T-helper 2 cell (primary cell): ENCODE measurements at places on chromosomes 1 and 21.

DNA sequence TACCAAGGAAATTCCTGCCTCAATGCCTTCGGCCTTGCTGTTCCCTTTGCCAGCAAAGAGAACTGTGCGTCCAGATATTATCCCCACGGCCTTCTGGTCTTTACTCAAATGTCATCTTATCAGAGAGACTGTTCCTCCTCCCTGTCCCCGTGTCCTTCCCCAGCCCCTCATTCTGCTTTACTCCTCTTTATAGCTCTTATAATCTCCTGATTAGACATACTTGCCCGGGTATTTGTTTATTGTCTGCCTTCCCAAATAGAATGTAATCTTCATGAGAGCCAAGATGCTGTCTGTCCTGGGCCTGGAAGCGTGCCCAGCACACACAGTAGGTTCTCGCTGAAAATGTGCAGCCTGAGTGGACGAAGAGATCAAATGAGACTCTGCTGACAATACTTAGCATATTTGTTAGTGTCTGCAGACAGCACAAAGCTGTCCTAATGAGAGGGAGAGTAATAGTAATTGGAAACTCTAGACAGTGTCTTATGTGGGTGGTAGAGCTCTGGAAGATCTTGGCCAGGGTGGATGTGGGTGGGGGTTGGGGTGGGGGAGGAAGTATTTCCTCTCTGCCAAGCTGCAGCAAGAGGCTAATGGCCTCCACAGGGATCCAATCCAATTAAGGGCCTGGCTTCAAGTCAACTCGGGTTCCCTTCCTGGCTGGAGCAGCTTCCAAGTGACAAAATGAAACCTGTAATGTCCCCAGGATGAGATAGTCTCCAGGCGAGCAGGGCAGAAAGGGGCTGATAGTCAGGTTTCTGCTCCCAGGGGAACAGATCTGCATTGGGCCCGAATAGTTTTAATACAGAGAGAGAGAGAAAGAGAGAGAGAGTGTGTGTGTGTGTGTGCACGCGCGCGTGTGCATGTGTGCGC, 9.5 kb upstream of the CLIC4 start:
- DNase-seq = no peak

GRCh38 chr1:109255097-109255651, 5.8 kb downstream of the CELSR2 start:
- no peak for DNase-seq

DNA sequence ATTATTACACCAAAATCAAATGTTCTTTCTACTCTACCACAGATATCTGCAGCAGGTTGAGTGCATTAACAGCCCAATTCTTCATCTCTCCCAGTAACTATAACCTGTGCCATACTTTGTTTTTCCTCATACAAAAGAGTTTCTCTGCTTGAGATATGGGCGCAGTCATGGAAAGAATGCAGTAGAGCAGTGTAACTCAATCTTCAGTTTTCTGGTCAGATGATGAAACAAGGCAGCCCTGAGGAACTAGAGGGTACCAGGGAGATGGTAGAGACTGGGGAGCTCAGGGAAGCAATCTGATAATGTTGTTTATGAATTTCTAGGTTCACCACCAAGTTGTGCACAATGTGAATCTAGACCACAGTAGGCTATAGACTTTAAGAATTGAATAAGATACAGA, 39.6 kb downstream of the ASPM start:
- DNase-seq = no peak

DNA sequence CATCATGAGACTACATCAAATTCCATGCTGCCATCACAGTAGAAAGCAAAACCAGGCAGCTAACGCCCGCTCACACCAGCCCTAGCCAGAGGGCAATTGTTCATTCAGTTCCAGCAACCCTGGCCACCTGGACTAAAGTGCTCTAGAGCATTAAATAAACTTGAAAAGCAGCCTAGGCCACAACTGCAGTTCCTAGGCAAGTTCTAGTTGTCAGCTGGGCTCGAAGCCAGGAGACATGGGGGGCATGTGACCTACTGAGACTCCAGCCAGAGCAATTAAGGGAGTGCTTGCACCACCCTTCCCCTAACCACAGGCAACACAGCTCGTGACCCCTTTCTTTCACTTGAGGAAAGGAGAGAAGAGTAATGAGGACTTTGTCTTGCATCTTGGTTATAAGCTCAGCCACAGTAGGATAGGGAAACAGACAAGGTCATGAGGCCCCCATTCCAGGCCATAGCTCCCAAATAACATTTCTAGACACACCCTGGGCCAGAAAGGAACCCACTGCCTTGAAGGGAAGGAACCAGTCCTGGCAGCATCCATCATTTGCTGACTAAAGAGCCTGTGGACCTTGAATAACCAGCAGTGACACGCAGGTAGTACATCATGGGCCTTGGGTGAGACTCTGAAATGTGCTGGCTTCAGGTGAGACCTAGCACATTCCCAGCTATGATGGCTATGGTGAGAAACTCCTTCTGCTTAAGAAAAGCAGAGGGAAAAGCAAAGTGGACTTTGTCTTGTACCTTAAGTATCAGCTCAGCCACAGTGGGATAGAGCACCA, 77.0 kb downstream of the ZZZ3 start:
- no peak for DNase-seq

DNA sequence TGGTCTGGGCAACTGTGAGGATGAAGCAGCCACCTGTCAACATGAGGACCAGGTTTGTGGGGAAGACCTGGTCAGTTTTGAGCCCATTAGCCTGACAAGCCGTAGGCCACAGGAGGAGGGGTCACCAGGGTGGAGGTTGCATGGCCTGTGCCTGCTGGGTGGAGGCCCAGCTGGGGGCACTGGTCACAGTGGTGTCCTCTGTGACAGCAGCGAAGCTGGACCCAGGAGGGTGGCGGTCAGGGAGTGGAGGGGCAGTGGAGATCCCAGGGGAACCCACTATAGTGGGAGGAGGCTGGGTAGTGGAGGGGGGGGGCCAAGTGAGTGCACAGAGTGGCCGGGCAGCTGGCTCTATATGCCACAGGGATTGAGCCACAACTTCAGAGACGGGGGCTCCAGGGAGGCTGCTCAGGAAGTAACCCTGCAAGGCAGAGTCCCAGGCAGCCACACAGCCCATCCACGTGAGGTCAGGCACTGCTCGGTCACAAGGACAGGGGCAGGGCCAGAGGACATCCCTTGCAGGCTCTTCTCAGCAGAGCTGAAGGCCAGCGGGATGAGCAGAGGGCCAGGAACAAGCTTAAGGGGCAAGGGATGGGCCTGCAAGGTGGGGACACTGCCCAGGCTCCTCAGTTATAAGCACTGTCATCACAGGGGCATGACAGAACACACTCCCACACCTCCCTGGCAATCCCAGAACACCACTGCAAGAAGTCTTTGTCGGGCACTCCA, 2.3 kb upstream of the C1orf35 start:
- no peak for DNase-seq

DNA sequence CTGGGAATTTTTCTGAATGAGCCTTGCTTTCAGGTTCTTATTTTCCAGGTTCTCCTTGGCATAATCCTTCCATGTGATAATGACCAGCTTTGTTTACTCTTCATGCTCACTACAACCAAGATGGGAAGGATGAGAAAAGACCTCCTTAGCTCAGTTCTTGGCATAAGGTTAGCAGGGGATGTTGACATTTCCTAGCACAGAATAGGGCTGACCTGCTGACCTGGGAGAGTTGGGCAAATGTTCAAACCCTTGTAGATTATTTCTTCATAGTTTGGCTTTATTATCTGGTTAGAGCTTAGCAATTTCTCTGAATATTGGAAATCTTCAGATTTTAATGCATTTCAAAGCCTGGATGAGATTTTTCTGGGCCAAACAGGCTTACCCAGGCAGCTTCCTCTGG, 23.6 kb upstream of the SYT6 start:
- DNase-seq = no peak

DNA sequence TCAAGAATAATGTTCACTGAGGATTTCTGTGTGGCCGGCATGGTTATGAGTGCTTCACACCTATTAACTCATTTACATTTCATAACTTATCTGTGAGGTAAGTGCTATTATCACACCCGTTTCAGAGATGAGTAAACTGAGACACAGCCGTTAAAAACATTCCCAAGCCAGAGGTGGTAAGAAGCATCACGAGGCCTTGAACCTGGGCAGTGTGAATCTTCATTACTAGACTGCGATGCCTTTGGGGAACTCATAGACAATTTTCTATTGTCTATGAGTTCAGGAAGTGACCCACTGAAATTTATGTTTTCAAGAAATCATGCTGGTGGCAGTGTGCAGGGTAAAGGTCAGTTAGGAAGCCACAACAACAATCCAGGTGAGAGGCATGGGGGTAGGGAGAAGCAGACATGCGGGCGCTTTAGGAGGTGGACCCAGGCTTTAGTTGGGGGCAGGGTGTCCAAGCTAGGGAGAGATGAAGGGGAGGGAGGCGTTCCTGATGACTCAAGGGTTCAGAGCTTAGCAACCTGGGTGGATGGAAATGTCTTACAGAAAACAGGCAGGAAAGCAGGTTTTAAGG, 14.5 kb downstream of the GNG12 start:
- no peak for DNase-seq

GRCh38 chr21:44846485-44847260, 26.8 kb downstream of the PTTG1IP start:
- peak; percentile 40 for DNase-seq

DNA sequence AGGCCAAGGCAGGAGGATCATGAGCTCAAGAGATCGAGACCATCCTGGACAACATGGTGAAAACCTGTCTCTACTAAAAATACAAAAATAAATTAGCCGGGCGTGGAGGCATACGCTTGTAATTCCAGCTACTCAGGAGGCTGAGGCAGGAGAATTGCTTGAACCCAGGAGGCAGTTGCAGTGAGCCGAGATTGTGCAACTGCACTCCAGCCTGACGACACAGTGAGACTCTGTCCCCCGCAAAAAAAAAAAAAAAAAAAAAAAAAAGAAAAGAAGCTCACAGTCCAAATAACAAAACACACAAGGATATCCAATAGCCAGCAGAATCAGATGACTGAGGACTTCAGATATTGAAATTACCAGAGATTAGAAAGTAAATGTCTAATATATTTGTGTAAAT, 11.8 kb downstream of the AHCTF1 start:
- DNase-seq = no peak

GRCh38 chr1:168455764-168456163, 88.0 kb downstream of the XCL2 start:
- DNase-seq = no peak

- DNase-seq = no peak
Measured at GRCh38 chr1:64595871-64596515, 126.1 kb downstream of the CACHD1 start.

DNA sequence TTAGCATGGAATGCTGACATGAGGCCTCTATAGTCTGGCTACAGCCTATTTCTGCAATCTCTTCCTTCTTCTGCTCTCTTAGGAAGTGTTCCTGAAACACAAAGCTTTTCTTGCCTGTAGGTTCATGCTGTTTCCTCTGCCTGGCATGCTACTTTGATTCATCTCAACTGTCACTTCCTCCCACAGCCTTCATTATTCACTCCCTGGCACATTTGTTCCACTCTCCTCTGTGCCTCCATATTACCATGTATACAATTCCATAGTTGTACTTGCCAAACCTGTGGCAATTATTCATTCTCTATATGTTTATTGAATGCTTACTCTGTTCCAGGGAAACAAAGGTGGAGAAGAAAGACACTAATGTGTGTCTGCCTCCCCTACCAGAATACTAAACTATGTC, 210.2 kb downstream of the LRRC7 start:
- DNase-seq = no peak

- DNase-seq = peak; percentile 26
Measured at GRCh38 chr1:55211863-55212262, 3.3 kb downstream of the USP24 start.

GRCh38 chr1:108865316-108865910, 8.5 kb upstream of the AKNAD1 start:
- DNase-seq = no peak

GRCh38 chr1:111516005-111516535, 12.6 kb upstream of the ADORA3 start:
- peak; percentile 41 for DNase-seq

DNA sequence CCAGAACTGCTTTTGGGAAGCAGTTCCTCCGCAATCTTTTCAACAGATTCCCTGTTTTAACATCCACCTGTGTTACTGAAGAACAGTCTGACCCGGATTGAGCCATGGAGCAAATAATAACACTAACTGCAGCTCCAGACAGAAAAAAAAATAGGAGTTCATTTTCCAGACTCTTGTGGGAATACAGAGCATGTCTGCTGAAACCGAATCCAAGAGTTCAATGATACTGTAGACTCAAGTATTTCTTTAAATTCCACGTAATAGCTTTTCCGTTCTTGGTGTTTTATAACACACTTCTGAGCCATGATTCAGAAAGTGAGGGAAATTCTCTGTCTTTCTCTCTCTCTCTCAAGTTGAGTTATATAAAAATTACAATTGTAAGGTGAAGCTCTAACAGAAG, 60.6 kb downstream of the DDAH1 start:
- DNase-seq = no peak

- DNase-seq = no peak
Measured at GRCh38 chr1:91537281-91537986, 36.8 kb downstream of the CDC7 start.

GRCh38 chr1:31400393-31400792, 12.6 kb upstream of the SERINC2 start:
- no peak for DNase-seq

- no peak for DNase-seq
Measured at GRCh38 chr1:228871314-228872061, 136.2 kb downstream of the RHOU start.

DNA sequence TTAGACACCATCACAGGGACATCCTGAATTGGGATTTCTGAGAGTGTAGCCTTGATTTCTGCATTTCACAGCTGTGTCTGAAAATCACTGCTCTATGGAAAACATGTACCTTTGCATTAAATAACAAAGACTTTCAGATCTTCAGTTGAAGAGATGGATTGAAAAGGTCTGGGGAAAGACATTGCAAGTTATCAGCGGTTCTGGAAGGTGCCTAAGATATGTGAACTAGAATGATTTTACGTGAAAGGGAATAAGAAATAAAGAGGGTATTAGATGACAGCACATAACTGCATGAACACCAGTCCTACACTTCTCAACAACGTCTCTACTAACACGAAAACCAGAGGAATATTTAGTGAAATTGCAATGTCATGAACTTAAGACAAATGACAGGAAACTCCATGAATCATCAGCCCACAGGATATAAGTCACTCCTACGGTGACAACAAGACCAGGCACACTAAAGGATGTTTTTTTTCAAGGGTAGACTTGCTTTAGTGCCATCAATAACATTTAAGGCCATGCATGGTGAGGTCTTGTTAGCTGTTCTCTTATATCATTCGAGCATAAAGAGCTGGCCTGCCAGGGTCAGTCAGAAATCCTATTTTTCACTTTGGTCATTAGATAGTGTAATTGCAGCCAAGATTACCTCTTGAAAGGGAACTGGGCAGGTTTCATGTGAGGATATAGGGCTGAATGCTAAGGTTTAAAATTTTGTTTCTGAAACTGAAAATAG, 283.1 kb downstream of the GRIK1 start:
- DNase-seq = no peak

DNA sequence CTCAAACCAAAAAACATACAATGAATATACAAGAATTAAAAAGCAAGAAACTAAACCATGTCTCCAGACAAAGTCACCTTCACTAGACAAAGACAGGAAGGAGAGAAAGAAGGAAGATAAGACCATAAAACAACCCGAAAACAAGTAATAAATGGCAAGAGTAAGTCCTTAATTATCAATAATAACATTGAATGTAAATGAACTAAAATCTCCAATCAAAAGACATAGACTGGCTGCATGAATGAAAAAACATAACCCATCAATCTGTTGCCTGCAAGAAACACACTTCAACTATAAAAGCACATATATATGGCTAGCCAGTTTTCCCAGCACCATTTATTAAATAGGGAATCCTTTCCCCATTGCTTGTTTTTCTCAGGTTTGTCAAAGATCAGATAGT, 100.8 kb upstream of the SAMSN1 start:
- no peak for DNase-seq
